ENCODE measurements at places on chromosomes 5 and 9. TPM values are rescaled to one million over a fixed set of nuclear protein-coding genes. Genes with fewer than 3 reads are reported as not detected.
A peak's percentile ranks its signal among the peaks of the same experiment; 100 is the strongest.

DNA sequence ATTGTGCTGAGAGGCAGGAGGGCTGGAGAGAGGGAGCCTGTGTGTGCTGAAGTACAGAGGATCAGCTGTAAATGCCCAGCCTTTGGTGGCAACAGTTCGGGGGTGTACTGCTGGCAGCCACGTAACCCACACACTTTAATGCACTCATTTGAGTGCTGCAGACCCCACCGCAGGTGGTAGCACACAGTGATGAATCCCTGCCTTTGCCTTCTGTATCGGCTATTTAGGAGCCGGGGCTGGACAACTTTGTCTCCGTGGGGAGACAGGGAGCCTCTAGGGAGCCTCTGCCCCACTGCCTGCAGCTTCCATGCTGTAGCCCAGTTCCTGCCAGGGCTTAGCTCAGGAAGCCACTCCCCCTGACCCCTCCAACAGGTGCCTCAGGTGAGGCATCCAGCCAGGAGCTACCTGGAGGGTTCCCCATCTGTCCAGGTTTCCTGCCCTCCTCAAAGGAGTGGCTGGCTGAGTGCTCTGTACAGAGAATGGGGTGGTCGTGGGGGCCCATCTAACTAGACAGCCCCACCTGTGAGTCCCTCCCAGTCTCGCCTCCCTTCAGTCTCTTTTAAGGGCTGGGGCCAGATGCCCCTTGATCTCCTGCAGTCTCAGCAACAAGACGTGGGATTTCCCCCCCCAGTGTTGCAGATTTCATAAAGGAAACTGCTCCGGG is 44.5 kb downstream of the SECISBP2 start:
- no peaks in the 10 kb centered on the region for H3K4me1 ChIP-seq
- no peak for DNase-seq
- H3K27ac ChIP-seq: no peak overlapping the region
- H3K36me3 ChIP-seq: no peaks in the 10 kb centered on the region
- no peaks in the 10 kb centered on the region for H3K27me3 ChIP-seq
- no peak overlapping the region for H3K4me3 ChIP-seq

DNA sequence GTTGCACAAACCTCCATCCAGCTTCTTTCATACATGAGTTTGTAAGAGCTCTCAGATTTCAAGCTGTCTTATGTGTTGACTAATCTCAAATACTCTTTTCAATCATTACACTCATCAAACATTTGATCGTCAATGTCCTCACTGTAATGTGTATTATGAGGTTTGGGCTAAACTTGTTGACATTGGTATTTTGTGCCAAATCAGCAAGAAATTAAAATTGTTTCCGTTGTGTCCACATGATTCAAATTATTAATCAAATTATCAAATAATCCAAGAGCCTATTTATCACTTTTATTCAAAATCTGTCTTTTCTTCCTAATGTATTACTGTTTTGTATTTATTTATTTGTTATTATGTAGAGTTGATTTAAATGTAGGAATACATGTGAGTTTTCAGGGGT is 283.4 kb downstream of the GAS1 start:
- H3K27me3 ChIP-seq: no peaks in the 10 kb centered on the region
- H3K27ac ChIP-seq: no peak overlapping the region
- no peak overlapping the region for H3K4me3 ChIP-seq
- H3K4me1 ChIP-seq: no peaks in the 10 kb centered on the region

DNA sequence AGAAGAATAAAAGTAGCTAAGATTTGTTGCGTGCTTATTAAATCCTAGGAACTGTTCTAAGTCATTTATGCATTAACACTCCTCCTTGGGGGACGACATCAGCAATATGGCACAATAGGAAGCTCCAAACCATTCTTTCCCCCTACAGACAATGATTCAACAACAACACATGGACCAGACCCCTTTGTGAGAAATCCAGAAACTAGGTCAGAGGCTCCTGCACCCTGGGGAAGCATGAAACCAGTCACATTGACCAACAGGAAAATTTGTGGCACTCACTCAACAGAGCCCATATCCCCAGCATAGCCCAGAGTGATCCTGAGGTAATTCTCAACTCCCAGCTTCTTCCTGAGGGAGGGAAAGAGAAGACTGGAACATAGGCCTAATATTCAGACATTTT is 294.4 kb downstream of the HINT1 start:
- no peaks in the 10 kb centered on the region for H3K4me1 ChIP-seq
- DNase-seq: no peak
- H3K27me3 ChIP-seq: no peaks in the 10 kb centered on the region

DNA sequence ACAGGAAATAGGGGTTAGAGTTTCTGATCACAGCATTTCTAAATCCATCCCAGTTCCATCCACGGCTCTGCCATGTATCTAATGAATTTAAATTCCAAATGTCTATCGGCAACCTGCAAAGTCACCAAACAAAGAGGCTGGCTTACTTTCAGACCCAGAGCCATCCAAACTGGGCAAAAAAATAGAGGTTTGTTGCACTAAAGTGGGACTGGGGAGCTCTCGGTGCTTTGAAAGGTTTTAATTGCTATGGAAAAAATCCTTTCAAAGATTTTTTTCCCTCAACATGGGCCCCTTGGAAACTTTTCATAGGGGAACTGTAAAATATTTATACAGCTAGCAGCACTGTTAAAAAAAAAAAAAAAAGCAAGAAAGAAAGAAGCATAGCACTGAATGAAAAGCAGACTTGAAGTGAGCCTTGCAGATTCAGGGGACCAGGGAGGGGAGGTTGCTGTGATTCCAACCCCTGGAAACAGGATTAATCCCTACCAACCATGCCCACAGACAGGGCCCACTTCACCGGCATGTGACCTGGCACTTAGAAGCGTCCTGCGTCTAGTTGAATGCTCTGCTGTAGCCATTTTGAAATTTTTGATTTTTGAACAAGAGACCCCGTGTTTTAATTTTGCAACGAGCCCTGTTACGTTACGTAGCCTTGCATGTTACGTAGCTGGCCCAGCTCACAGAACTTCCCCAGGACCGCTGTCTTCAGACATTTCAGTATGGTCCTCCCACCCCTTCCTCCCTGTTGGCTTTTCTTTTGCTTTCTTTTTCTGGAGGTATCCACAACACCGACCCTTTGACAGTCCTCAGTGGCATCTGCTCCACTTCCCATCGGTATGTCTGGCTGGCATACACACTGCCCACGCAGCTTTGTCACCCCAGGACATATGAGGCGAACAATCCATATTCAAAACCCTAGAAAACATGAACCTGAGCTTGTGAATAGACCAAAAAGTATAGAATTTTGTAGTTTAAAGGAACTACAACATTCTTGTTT is 105.3 kb upstream of the NFIB start:
- H3K36me3 ChIP-seq: no peaks in the 10 kb centered on the region
- no peak for DNase-seq
- no peaks in the 10 kb centered on the region for H3K4me1 ChIP-seq
- H3K4me3 ChIP-seq: no peak overlapping the region

DNA sequence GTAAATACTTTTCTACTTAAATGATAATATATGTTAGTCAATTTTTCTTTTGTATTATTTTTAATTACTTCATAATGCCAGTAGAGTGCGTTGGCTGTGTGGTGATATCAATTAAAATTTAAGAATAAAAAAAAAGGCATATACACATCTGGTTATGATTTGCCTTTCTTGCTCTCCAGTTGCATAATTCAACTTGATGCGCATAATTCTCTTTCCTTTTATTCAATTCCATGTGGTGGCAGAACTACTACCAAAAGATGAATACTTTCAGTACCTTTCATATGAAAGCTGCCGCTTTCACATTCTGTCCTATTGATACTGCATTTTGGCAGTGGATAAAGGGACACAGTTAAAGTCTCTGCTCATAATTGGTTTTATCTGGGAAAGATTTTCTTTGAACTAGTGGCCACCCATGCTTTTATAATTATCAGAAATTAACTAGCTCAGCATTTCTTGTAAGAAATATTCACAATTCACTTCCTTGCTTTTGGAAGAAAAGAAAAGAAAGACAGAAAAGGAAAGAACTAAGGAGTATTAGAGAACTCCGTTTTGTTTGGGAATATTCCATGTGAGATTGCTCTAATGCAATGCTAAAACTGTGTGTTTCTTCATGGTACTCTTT is 12.3 kb upstream of the ADGRV1 start:
- H3K36me3 ChIP-seq: no peaks in the 10 kb centered on the region
- no peak overlapping the region for H3K4me3 ChIP-seq
- H3K27ac ChIP-seq: no peak overlapping the region
- no peak for DNase-seq
- no peaks in the 10 kb centered on the region for H3K27me3 ChIP-seq

GRCh38 chr9:29282121-29282520 is 1708.8 kb upstream of the C9orf72 start:
- no peaks in the 10 kb centered on the region for H3K36me3 ChIP-seq
- no peaks in the 10 kb centered on the region for H3K27me3 ChIP-seq
- H3K4me3 ChIP-seq: no peak overlapping the region
- no peak for DNase-seq
- no peak overlapping the region for H3K27ac ChIP-seq

GRCh38 chr5:59354811-59355210 is 538.7 kb downstream of the PDE4D start:
- peaks cover 10% of the 10 kb centered on the region for H3K4me1 ChIP-seq
- H3K4me3 ChIP-seq: no peak overlapping the region
- no peaks in the 10 kb centered on the region for H3K36me3 ChIP-seq
- H3K27me3 ChIP-seq: no peaks in the 10 kb centered on the region

DNA sequence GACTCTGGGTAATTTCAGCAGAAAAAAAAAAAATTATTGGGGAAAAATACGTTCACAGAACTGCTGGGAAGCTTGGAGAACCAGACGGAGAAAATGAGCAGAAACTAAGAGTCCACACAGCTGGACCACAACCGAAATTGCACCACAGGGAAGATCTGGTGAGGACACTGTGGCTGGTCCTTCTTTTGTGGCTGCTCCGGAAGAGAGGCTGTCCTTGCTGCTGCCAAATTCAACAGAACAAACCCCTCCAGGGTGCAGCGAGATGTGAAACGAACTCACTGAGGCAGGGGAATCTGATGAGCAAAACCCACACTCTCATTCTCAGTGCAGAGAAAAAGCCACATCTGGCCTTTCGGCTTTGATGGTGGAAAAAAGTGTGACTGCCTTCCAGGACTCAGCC is 200.0 kb downstream of the ACTL7B start:
- H3K27ac ChIP-seq: no peak overlapping the region
- no peak overlapping the region for H3K4me3 ChIP-seq
- H3K36me3 ChIP-seq: no peaks in the 10 kb centered on the region
- no peaks in the 10 kb centered on the region for H3K27me3 ChIP-seq
- H3K4me1 ChIP-seq: no peaks in the 10 kb centered on the region
- no peak for DNase-seq

- H3K27ac ChIP-seq: no peak overlapping the region
- H3K36me3 ChIP-seq: no peaks in the 10 kb centered on the region
- peak; percentile 47 for DNase-seq
These were observed 244.7 kb downstream of the PIK3R1 start for GRCh38 chr5:68460147-68460798.

DNA sequence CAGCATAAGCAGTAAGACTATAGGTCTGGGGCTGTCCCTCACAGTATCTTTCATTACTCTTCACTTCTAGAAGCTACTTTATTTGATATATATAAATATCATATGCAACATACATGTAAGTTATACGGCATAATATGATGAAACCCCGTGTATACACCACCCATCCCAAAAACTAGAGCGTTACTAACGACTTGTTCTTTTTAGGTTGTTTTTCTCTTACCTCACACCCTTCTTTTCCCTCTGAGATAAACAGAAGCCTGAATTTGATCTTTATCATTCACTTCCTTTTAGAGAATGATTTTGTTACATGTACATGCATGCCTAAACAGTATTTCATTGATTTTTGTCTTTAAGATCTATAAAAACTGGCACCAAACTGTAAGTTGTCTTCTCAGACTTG is 3.7 kb downstream of the TRMO start:
- no peaks in the 10 kb centered on the region for H3K36me3 ChIP-seq
- DNase-seq: no peak
- no peaks in the 10 kb centered on the region for H3K27me3 ChIP-seq
- H3K4me1 ChIP-seq: peaks cover 29% of the 10 kb centered on the region
- H3K4me3 ChIP-seq: no peak overlapping the region

- no peak overlapping the region for H3K27ac ChIP-seq
- H3K4me3 ChIP-seq: no peak overlapping the region
These were observed 32.6 kb downstream of the PAX5 start for GRCh38 chr9:37001459-37001858.

GRCh38 chr5:1391691-1392090 is 46.8 kb upstream of the CLPTM1L start:
- H3K4me3 ChIP-seq: no peak overlapping the region
- peaks cover 4% of the 10 kb centered on the region for H3K27me3 ChIP-seq
- no peaks in the 10 kb centered on the region for H3K36me3 ChIP-seq
- H3K4me1 ChIP-seq: peaks cover 2% of the 10 kb centered on the region

- peaks cover 22% of the 10 kb centered on the region for H3K36me3 ChIP-seq
- H3K27ac ChIP-seq: no peak overlapping the region
- no peaks in the 10 kb centered on the region for H3K4me1 ChIP-seq
These were observed 13.0 kb downstream of the CD74 start for GRCh38 chr5:150399524-150400211.

DNA sequence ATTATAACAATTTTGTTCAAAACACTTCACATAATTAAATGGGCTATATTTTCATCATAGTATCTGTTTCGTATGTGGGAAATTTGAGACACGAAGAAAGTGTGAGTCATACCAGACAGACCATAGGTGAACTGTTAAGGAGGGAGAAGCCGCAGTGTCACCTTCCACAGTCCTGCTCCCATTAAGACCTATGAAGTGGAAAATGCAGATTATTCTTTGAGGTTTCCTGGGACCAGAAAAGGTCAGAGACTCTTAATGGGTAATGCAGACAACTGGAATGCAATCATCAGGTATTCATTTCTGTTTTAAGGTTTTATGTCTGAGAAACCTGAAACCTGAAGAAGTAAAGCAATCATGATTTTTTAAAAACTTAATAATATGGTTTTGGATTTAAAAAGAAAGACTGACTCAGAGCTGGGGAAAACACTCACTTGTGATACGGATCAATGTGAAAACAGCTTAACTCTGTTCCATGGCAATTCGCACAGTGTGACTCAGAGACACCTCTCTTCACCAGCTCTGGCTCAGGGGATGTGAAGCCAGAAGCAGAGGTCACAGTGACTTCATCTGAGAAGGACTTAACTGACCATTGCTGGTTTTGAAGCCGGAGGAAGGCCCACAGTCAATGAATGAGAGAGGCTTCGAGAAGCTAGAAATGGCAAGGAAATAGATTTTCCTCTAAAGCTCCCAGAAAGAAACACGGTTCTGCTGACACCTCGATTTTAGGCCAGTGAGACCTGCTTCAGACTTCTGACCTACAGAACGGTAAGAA is 17.2 kb upstream of the GCNT1 start:
- no peak overlapping the region for H3K27ac ChIP-seq
- H3K27me3 ChIP-seq: no peaks in the 10 kb centered on the region
- no peak for DNase-seq
- no peak overlapping the region for H3K4me3 ChIP-seq
- no peaks in the 10 kb centered on the region for H3K36me3 ChIP-seq
- no peaks in the 10 kb centered on the region for H3K4me1 ChIP-seq

- no peak overlapping the region for H3K4me3 ChIP-seq
- H3K27ac ChIP-seq: no peak overlapping the region
- H3K36me3 ChIP-seq: peaks cover 30% of the 10 kb centered on the region
- no peak for DNase-seq
These were observed 48.8 kb downstream of the PRRT1B start for GRCh38 chr9:131593936-131594665.

Gene SUSD3
- total RNA-seq: 3.6 TPM

Gene FGF10
- total RNA-seq: 8.6 TPM

Gene SPINK13
- total RNA-seq: 5.7 TPM

Gene PLPPR1
- total RNA-seq: 0.26 TPM

Gene ZNF366
- total RNA-seq: under 0.01 TPM

Gene F2RL1
- total RNA-seq: 20.2 TPM

Gene SHB
- total RNA-seq: 29.3 TPM
